ENCODE measurements at places on chromosomes 3 and 15. TPM values are rescaled to one million over a fixed set of nuclear protein-coding genes. Genes with fewer than 3 reads are reported as not detected.

Gene SPTBN5
- 0.41 TPM for total RNA-seq

Gene TM4SF18
- total RNA-seq = 3.7 TPM

Gene CRYBG3
- total RNA-seq = 4.9 TPM

Gene CACNA1D
- total RNA-seq = 21.6 TPM

Gene SLC49A4
- 20.0 TPM for total RNA-seq
